Right hindlimb (tissue), 1 donor: ENCODE measurements at places on chromosomes 6 and 20.

DNA sequence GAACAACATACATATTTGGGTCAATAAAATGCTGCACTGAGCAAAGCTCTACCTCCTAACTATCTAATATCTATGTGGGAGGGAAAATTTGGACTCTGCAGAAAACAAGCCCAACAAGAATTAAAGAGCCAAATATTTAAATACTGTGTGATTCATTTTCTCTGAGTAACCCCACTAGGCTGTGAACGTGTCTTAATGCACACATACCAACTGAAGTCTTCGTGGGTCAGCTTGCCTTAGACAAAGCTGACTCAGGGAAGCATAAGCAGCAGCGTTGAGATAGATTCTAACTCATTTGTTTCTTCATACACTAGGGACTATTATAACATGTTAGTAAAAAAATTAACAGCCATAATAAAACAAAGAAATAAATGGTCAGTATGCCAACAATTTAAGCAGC is 114.3 kb downstream of the GJA1 start:
- no peak for DNase-seq

- DNase-seq: no peak
These were observed 108.8 kb downstream of the FAM120B start for GRCh38 chr6:170415318-170415717.

- DNase-seq: no peak
These were observed 4.1 kb upstream of the CRYBG1 start for GRCh38 chr6:106356378-106356777.

DNA sequence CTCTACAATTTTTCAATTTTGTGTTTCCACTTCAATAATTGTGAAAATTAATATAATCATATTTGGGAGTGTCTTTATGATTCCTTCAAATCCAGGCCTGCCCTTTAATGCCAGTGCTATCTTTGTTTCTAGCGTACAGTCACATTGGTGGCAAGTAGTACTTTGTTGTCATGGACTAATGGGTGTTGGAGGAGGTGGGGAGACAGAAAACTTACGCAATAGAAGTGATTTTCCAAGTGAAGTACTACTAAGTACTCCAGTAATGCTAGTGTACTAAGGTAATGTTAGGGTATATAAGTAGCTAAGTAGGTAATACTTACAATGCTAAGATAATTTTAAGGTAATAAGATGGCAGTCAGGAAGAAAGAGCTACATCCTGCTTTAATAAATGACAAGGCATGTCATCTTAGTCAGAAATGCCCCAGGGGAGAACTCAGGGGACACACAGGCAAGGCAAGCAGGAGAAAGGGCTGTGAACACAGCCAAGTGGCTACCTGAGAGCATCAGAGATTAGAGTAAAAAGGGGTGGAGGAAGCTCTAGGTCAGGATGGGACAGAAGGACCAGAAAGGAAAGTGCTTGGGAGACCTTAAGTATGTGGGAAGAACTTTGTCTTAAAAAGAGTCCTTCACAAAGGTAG is 217.2 kb upstream of the PRDM1 start:
- no peak for DNase-seq

- DNase-seq: no peak
These were observed 50.2 kb upstream of the HINT3 start for GRCh38 chr6:125906158-125906998.

DNA sequence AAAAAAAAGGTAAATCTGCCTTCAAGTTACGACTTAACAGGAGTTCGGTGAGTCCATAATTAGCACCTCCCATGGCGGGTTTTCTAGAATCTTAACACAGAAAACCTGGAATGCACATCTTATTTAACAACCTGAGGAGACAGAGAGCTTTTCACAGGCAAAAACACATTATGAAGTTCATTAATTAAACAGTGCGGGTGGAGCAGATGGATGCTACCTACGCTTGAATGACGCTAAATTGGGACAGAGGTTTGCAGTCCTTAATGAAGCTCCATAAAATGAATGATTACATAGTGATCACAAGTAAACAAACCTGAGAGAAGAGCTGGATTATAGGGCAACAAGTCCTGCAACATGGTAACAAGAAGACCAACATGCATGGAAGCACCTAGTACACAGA is 81.0 kb downstream of the INSM1 start:
- DNase-seq: no peak

DNA sequence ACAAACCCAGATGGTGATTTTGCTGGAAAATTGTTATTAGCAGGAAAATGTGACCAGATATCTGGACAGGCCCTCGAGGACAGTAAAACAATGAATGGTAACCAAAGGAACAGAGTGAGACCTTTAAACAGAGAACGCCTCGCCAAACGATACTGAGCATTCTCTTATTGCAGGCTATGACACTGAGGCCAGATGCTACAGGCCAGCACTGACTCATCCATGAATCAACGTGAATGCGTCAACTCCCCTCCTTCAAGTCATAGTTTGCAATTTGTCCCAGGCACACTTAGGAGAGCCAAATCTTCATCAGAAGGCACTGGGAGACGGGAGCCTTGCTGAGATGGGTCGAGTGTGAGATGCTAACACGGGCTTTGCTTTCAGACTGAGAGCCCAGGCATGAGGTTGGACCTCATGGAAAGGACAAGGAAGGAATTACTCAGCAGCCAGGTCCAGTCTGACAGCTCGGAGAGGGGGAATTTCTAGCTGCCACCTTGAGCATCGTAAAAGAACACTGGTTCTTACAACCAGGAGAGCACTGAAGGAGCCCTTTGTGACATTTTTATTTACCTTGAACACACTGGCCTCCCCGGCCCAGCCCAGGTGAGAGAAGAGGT is 60.7 kb downstream of the BMP7 start:
- no peak for DNase-seq

GRCh38 chr6:19655744-19656143 is 181.4 kb upstream of the ID4 start:
- DNase-seq: no peak

DNA sequence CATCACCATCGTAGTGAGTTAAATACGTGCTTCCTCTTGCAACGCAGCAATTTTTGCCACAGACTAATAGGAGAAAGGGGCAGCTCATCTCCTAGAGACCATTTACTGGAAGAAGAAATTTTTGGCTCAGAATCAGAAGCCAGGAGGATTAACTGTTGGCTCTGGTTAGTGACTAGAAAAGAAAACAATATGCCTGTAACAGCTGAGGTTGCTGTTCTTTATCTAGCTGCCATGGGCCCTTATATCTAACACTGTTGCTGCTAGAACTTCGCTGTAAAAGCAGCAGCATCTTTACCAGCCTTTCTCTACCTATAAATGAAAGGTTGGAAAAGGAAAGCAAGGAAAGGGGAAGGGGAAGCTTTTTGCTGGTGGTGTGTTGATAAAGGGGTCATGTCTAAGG is 65.9 kb downstream of the FAM135A start:
- no peak for DNase-seq

DNA sequence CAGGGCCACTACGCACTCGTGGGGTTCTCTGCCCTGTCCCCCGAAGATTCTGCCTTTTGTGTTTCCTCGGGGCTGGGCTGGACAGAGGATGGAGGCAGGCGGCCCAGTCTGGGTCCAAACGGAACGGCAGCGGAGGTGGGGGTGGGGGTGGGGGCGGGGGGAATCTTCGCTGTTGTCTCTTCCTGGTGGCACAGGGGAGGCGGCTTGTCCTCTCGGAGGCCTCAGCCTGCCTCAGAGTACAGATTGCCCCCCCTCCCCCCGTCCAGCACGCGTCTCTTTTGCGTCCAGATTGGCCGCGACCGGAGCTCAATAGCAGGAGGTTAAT is 1.4 kb upstream of the INSM1 start:
- no peak for DNase-seq

DNA sequence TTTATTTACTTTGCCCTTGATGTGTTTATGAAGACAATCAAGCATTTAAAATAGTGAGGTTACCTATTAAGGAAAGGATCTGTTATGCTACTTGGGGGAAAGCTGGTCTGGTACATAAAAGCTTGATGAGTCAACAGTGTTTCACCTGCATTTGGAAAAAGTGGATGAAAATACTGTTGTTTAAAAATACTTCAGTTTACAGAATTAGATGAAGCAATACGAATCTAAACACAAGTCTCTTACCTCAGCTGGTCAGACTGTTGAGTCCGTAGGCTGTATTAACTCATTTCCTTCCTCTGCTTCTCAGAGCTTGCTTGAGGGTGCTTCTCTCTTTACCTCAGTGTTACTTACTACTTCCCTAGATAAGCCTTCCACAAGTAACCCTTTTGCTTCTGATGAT is 36.1 kb downstream of the NKX2-4 start:
- DNase-seq: no peak

GRCh38 chr6:63553900-63554299 is 18.4 kb upstream of the LOC128125822 start:
- DNase-seq: no peak

DNA sequence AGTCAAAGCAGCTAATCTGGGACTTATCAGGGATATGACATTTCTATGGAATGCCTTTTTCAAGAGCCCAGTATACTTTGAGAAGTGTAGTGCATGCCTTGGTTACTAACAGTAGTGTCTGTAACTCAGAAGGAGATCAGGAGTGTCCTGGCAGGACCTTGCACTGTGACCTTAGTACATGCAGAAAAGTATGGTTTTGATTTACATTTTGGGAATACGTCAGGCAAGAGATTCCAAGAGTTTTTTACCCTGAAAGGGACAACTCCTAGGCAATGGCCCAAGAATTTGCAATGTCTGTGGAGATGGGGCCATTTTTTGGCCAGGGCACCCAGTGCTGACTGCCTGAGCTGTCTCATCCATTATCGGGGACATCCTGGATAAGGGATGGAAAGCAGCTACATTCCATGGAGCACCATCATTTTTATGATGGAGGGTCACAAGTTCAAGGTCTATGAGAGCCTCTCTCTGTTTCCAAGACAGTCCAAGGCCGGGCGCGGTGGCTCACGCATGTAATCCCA is 80.2 kb downstream of the FAM50B start:
- peak; percentile 73 for DNase-seq

DNA sequence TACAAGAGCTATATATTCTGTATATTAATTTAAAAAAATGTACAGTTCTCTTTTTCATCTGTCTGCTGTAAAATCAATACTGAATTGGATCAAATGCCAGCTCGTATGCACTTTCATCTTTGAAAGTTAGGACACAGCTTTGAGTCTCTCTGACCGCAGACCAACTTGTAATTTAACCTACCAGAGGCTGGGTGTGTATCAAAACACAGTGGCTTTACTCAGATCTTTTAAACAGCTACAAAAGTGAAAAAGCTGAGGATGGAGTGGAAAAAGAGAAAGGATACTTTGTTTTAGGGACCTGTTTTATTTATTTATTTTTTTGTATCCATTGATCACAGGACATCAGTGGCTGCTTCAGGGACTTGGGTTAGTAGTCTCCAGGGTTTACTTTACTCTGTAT is 44.1 kb downstream of the KIAA0408 start:
- no peak for DNase-seq

- no peak for DNase-seq
These were observed 133.8 kb downstream of the ARID1B start for GRCh38 chr6:156910938-156911337.

DNA sequence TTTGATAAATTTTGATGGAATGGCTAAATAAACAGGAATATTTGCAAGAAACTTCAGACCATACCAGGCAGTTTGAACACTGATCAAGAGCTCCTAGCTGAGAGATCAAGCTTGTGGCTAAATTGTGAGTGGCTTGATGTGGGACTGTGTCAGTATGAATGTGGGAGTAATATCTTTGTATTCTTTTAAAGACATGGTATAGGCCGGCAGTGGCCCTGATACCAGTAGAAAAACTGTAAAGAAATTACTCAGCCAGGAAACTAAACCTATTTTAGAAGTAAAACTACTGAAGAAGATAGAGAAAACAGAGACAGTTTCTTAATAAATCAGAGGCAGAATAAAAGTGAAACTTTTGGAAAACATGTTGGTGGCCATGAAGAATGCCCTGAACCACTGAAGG is 608.4 kb upstream of the SYNCRIP start:
- DNase-seq: no peak

DNA sequence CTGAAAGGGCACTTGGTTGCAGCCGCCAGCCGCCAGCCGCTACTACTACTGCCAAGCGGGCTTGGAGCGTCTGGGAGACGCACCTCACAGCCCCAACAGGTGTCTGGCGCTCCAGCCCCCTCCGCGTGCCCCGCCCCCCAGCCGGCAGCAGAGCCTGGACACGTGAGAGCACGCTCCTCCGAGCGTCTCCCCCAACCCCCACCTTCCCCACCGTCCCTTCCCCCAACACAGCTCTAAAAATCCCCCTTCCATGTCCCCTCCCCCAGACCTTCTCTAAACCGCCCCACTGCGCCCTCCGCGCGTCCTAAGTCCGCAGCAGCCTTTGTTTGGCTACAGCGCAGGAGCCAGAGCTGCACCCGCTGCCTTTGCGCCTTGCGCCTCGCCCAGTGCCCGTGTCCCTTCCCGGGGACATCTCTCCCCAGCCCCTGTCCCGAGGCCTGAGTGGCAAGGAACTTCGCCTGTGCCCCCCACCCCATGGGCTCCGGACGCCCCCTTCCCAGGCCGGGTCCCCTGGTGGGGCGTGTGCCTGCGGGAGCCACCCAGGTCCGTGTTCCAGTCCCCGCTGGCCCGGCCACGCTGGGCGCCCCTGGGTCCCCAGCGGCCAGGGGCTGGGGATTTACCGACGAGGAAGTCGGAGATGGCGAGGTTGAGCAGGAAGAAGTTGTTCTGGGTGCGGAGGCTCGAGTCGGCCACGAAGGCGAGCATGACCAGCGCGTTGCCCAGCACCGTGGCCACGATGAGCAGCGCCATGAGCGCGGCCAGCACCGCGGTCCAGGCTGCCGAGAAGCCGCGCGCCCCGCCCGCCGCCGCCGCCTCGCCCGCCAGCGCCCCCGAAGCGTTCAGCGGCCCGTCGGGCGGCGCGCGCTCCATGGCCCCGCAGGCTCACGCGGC is 732 bp downstream of the HRH3 start:
- DNase-seq: no peak

GRCh38 chr6:144155529-144155928 is 5.2 kb downstream of the STX11 start:
- no peak for DNase-seq

- no peak for DNase-seq
These were observed 9.3 kb downstream of the DLL1 start for GRCh38 chr6:170281331-170282292.

DNA sequence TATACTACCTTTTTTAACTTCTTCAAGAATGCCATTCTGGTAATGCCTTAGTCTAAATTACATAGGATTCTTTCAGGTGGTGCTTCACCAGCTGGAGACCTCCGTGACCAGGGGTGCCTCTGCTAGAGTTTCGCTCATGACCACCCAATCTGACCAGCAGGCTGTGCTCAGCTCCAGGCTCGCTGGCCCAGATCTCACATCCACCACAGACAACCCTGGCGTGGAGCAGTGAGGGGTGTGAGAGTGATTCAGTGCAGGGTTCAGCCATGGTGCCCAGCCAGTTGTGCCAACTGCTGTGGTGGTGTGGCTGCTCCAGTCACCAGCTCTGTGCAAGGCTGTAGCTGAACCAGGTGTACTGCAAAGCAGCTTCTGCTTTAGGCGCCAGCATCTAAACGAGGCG is 198.6 kb downstream of the MMUT start:
- DNase-seq: no peak

DNA sequence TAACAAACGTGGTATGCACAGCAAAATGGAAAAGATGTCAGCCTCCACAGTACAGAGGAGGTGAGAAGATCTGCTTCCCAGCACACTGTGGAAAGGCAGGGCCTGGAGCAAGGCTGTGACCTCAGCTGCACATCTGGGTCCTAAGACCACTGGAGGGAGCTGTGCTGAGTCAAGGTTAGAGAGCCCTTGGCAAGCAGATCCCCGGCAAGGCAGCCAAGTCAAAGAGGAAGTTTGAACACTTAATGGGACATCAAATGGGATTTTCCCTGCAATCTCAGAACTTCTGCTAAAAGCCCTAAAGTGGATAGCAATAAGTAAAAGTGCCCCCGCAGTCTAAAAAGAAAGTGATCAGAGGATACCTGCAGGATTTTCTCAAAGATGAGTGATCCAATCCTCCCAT is 39.5 kb downstream of the UNC5CL start:
- DNase-seq: peak; percentile 69
